ENCODE measurements at places on chromosomes 16 and 17. TPM values are rescaled to one million over a fixed set of nuclear protein-coding genes. Genes with fewer than 3 reads are reported as not detected.

Gene SMIM5
- 0.15 TPM for total RNA-seq

Gene HDAC5
- total RNA-seq: 51.0 TPM

Gene MFAP4
- not detected for total RNA-seq

Gene CNGB1
- total RNA-seq: not detected

Gene AURKB
- 127 TPM for total RNA-seq

Gene ABHD15
- total RNA-seq: 18.0 TPM

Gene SLC5A11
- not detected for total RNA-seq

Gene KRT28
- not detected for total RNA-seq

Gene MYL11
- total RNA-seq: not detected

Gene ZNF771
- total RNA-seq: 4.3 TPM

Gene FOXN1
- not detected for total RNA-seq

Gene AGRP
- not detected for total RNA-seq

Gene CDT1
- 104 TPM for total RNA-seq

Gene G6PC1
- total RNA-seq: not detected

Gene CPNE7
- total RNA-seq: 3.6 TPM

Gene ACACA
- 41.9 TPM for total RNA-seq

Gene CDR2L
- 0.41 TPM for total RNA-seq

Gene RUSF1
- total RNA-seq: 44.0 TPM

Gene C17orf50
- not detected for total RNA-seq

Gene TOP2A
- total RNA-seq: 372 TPM

Gene PRSS21
- 1.8 TPM for total RNA-seq

Gene EVPLL
- total RNA-seq: not detected

Gene PRSS36
- total RNA-seq: 3.6 TPM

Gene TBC1D3C
- not detected for total RNA-seq

Gene HS3ST3B1
- total RNA-seq: 19.5 TPM

Gene HOXB1
- not detected for total RNA-seq

Gene ZFP3
- total RNA-seq: 7.0 TPM

Gene PPY
- not detected for total RNA-seq

Gene NEUROD2
- total RNA-seq: not detected

All from activated naive CD4-positive, alpha-beta T cell treated with anti-CD3 and anti-CD28 coated beads, Interleukin-2, amount 10 ng/mL, durations not matched to agents 5 hours and 36 hours (primary cell).